EL (cell line): ENCODE measurements at places on chromosomes 2 and 18.

- peak; percentile 67 for DNase-seq
These were observed 7.7 kb upstream of the MMADHC start for GRCh38 chr2:149595056-149595963.

- peak; percentile 25 for DNase-seq
These were observed 235.8 kb upstream of the TNP1 start for GRCh38 chr2:217095511-217096205.

- DNase-seq = no peak
These were observed 63.4 kb upstream of the SP5 start for GRCh38 chr2:170651624-170652325.

GRCh38 chr2:238861766-238862315 is 14.0 kb downstream of the TWIST2 start:
- no peak for DNase-seq

GRCh38 chr2:199466692-199467065 is 8.9 kb upstream of the SATB2 start:
- no peak for DNase-seq

DNA sequence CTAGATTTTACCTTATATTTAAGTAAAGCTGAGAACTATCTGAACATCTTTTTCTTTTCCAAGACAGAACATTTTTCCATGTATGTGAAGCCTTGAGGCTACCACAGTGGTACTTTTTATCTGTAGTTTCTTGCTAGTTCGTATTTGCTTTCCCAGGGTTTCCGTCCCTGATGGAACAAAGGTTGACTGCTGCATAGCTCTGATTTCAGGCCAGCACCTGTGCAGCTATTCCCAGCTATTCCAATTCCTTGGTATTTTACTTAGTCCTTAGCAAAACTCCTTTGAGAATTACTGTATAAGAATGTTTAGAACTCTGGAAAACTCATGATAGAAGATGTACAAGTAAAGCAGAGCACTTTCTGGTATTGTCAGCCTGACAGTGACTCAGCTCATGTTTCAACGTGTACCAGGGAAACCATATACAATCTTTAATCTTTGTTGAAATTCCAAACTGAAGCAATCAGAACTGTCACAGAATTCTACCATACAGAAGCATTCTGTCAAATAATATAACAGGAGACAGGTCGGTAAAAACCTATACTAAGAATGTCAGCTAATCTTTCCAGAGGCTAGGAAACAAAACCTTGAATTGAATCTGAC is 162.2 kb downstream of the PKP4 start:
- peak; percentile 6 for DNase-seq

- no peak for DNase-seq
These were observed 163.2 kb upstream of the CYRIA start for GRCh38 chr2:16828828-16829160.

GRCh38 chr2:258933-259332 is 4.9 kb downstream of the SH3YL1 start:
- DNase-seq = no peak

DNA sequence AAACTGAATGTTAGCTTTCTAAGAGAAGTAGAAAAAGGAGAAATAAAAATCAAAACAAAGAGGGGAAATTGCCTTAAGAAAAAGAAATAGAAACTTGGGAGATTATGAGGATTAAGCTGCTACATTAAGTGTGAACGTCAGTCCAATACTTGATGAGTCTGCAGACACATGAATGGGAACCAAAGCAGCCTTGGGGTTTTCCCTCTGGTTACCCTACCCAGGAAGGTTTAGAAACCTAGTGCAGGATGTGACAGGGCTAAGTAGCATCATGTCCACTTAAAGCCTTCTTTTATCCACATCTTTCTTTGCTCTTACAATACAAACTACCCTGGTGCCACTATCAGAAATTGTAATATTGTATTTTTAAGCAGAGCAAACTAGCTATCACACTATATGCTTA is 22.3 kb downstream of the SLC35F5 start:
- DNase-seq = no peak

DNA sequence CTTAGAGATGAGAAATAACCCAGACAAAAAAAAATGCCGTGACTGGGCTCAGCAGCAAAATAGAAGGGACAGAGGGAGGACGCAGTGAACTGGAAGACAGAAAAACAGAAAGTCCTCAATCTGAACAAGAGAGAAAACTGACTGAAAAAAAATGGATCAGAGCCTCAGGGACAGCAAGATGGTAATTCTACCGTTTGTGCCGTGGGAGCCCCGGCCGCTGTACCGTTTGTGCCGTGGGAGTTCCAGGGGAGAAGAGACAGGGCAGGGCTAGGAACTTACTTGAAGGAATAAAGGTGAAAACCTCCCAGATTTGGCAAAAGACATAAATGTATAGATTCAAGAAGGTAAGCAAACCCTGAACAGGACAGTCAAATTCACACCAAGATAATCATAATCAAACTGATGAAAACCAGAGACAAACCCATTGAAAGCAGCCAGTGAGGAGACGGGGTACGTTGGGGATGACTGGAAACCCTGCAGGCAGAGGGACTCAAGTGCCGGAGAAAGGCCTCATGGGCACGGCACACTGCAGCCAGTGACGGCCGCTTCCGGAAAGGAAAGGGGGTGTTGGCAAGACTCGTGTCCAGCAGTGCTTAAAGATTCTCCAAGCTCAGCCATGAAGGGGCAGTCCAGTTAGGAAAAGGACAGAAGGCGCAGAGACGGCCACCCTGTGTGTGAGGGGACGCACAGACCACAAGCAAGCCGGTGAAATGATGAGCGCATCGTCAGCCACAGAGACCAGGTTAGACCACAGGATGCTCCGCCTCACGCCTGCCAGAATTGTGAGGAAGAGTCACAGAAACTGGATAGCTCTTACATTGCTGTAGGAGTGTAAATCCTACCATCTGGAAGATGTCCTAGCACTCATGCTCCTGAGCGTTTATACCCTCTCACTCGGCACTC is 40.0 kb upstream of the NFATC1 start:
- DNase-seq = no peak

DNA sequence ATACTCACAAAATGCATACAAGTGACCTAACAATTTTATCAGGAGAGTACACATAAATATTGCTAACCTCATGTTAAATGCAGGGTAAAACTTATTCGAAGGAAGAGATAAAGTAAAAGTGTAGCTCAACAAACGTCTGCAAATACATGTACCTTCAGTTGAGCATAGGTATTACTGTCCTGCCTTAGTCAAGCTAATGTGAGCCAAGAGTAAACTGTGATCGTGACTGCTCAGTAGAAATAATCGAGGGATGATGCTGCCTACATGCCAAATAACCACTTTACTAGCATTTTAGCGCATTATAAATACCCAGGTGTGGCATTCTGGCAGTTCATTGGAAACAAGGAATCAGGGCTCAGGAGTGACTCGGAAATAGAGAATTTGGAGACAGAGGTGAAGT is 779.5 kb downstream of the SOCS6 start:
- DNase-seq = no peak

DNA sequence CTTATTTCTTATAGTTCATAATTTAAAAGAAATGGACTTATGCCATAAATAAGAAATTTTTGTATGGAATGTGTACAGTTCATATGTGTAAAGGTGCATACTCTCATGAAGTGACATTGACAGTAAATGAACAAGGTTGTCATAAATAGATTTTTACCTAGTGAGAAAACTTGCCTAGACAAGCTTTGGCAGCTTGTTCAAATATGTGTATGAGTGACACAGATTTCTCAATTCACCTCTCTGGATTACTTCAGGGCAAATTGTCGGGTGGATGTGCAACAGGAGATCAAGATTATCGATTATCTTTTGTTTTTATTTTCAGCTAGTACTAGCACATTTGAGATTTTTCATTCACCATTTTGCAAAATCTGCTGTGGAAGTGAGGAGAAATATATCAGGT is 758.1 kb upstream of the ACVR2A start:
- DNase-seq = no peak

DNA sequence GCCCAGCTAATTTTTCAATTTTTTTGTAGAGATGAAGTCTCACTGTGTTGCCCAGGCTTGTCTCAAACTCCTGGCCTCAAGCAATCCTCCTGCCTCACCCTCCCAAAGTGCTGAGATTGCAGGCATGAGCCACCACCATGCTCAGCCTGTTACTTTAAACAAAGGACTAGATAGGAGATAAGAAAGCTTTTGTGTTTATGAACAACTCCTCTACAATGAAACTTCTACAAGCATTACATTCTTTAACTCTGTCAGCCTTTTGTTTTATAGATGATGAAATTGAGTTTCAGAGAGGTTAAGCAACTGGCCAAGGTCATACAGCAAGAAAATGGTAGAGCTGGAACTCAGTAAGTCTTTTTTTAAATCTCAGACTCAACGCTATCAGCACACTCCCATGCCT is 22.7 kb downstream of the ALPK2 start:
- DNase-seq = no peak

- no peak for DNase-seq
These were observed 519.4 kb upstream of the DSEL start for GRCh38 chr18:68035774-68036522.

DNA sequence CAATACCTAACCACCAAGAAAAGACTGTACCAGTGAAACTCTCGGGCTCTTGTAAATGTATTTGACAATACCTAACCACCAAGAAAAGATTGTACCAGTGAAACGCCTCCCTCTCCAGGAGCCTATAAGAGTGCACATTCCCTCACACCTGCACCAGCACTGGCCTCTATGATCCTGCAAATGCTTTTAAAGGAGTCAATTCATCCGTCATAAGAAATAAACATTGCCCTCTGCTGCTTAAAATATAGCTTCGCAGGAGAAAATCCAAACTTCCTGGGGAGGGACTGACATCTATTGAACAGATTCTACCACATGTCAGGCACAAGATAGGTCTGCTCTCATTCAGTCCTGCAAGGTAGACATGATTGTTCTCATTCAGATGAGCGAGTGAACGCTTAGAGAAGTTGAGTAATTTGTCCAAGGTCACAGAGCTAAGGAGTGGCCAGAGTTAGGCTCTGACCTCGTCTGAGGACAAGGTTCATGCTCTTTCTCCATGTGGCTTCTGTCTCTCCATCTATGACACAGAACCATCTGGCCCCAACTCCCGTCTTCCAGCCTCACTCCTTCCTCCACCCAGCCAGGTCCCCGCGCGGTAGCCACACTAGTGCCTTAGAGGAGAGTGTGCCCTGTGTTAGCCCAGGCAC is 38.7 kb downstream of the MCFD2 start:
- DNase-seq = peak; percentile 76

- no peak for DNase-seq
These were observed 120.8 kb upstream of the RBMS1 start for GRCh38 chr2:160614391-160614790.

GRCh38 chr2:235582081-235582686 is 88.3 kb downstream of the AGAP1 start:
- no peak for DNase-seq

DNA sequence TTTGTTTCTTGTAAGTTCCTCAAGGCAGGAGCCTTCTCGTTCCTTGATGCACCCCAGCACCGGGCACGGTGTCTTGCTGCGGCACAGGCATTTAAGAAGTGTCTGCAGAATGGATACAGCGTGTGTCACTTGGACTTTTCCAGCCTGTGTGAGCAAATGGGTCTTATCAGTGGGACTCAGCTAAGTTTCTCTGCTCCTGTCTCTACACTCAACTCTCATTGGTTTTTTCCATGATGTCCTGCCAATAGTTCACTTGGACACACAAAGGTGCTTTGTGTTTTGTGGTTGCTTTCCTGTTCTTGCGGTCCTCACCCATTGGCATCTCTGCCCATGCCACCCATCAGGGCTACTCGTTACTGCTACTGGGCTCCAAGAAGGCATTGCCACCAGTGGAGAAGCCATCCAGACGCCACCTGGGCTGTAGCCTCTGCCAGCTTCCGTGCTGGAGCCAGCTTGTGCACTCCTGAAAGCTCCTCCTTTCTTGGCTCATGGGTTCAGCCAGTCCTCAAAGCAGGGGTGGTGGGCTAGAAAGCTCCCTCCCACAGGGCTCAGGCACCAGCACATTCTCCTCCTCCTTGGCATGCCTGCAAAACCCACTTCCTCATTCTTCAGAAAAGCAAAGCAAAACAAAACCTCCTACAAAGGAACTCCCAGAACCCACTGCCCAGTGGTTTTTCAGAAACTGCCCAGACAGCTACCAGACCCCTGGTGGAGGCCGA is 41.4 kb downstream of the IL1R2 start:
- peak; percentile 83 for DNase-seq

DNA sequence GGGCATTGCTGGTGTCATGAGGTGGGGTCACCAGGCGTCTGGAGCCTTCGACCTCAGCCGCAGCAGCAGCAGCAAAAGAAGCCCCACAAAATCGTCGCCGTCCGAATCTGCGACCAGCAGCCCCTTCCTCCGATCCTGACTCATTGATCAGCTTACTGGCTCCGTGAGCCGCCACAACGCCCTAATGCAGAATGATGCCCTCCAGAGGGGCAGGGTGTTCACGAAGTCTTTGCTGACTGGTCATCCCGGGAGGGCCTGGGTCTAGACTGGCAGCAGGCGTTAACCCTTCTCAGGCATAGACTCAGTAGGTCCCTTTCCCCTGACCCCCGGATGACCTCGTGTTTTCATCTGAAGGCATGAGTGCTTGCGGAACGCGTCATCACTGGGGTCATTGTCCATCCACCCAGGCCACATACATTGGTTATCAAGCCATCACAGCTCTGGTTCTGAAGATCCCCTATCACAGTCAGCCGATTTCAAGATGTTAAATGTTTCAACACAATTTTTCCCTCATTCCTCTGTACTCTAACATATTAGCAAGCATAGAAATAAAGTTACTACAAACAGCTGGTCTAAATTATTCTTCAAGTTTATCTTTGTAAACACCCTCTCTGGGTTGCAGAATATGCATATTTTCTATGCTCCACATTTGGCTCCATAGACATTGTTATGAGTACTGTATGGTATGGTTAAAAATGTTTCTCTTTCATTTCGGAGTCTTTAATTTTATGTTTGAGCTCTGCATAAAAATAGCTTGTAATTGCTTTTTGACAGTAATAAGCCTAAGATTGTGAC is 83.3 kb upstream of the SALL3 start:
- DNase-seq = no peak
